ENCODE measurements at places on chromosomes 5 and 9.

- peak; percentile 26 for DNase-seq
These were observed 26.1 kb upstream of the MACIR start for GRCh38 chr5:103232393-103232999.

GRCh38 chr9:114278881-114279570, 43.9 kb upstream of the ORM1 start:
- peak; percentile 41 for DNase-seq

- DNase-seq = peak; percentile 81
These were observed 1.8 kb downstream of the LPCAT1 start for GRCh38 chr5:1521671-1522600.

- no peak for DNase-seq
These were observed 5.6 kb downstream of the TAL2 start for GRCh38 chr9:105667867-105668266.

DNA sequence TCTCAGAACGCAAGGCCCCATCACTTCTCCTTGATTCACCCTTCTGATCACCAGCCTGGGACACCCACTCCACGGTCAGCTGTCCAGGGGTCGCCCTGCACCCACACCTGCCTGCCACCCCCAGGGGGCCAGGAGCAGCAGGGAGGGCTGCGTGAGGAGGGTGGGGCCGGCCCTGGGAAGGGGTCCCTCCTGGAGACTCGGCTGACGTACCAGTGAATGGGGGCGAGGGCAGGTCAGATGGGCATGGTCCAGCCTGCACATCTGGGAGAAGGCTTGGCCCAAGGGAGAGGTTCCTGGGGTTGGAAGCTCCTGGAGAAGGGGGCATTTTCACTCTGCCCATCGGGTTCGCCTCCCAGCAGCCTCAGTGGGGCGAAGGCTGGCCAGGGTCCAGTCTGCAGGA, 21.8 kb upstream of the SARDH start:
- no peak for DNase-seq

DNA sequence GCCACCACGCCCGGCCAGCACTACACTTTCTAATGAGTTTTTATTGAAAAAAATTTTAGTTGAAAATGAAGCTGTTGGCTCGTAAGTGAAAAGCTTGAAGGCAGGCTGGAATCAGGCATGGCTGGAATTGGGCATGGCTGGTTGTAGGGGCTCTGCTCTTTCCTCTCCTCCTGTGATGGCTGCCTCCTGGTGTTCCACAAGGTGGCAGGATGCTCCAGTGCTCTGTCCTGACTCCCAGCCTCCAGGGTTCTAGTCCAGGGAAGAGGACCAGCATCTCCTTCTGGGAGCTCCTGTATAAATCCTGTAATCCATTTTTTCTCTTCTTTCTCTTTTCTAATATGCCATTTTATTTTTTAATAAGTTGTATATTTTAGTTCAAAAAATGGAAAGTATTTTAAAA, 57.2 kb upstream of the DHFR start:
- DNase-seq = peak; percentile 29

GRCh38 chr5:81140943-81141342, 92.2 kb upstream of the CKMT2 start:
- DNase-seq = peak; percentile 53

DNA sequence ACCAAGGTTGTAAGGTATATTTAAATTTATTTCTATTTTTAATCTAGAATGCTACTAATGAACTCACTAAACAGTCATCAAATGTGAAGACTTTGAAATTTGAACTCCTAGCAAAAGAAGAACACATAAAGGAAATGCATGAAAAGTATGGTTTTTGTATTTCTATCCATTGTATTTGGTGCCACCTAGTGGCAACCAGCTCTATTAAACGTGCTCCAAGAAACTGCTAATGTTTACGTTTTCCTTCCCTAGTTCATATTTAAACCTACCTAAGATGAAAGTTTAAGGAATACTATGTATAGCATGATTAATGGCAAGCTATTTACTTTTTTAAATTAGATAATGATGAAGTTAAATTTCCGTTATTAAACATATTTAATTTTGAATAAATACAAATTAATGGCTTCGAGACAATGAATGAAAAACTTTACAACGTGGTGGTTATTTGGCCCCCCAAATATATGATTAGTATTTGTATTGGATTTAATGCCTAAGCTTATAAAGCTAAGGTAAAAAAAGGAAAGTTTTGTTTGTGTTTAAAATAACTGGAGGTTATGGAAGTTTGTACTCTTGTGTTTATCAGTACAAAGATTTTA, 115.9 kb upstream of the SH3GL2 start:
- DNase-seq = peak; percentile 45

DNA sequence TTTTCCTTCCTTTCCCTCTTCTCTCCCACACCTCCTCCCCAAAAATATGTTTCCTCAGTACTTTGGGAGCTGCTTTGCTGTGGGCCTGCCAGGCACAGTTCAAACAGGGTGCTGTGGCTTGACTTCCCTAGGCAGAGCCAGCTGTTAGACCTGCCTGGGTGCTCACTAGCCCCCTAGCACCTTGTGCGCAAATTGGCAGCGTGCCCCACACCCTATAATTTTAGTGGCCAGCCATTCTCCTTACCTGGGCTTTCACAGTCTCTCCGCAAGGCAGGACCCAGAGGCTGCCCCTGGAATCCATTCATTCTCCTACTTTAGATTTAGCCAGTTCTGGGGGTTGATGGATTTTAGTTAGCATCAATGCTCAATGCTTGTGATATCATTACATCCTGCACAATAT, 72.3 kb downstream of the ANGPTL2 start:
- DNase-seq = no peak

- DNase-seq = no peak
These were observed 324.3 kb upstream of the SEMA6A start for GRCh38 chr5:116898917-116899316.

DNA sequence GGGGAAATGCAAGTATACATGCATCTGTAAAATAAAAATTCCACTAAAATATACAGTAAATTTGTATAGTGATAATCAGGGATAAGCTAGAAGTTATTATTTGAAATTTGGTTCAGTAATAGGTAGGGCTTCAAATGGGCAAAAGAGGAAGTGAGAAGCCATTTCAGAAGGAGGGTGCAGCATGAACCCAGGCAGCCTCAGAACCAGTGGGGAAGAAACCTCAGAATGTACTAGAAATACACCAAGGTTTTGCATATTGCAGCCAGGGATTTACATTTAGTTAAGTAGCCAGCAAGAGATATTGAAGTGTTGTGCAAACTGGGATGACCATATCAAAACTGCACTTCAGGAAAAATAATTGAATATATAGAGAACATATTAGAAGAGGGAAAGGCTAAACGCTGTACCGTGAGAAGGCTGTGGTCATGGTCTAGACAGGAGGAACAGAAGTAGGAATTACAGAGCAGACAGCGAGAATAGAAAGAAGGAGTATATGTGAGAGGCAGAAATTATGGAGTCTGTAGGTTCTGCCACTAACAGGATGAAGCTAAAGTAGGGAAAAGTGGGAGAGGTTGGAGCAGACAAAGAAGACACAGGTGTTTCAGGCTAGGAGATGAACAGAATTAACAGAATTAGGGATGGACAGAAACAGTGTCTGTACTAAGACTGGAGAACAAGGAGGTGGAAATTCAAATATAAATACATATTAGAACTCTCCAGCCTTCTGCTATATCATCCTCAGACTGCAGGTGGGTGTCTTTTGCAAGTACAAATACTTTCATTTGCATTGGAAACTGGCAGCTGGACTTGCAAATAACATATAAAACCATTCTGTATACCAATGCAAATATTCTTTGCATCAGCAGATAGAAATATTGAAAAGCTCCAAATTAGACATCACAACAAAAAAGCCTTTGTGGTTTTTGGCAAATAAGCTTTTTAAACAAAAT, 335.6 kb downstream of the ZNF608 start:
- no peak for DNase-seq

DNA sequence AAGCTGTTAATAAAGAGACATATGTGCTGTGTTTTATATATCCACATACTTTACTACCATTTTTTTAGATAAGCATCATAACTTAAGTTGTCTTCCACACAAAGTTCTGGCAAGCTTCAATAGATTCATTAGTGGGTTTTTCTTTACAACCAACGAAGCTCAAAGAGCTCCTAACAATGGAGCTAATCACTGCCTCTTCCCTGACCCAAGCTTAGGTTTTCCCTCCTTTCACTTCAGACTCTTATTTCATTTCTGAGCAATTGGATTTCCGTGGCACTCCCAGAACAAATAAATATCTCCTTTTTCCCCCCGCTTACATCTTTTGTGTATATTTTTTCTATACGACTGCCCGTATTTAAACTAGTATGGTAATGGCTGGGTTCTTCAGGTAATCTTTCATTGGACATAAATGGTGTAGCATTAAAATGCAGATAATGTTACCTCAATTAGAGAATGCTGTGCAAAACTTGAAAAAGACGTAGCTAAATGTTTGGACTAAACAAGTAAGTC, 275.5 kb upstream of the TMEM161B start:
- no peak for DNase-seq

GRCh38 chr9:126809068-126809467, 4.2 kb downstream of the ZBTB43 start:
- DNase-seq = no peak

DNA sequence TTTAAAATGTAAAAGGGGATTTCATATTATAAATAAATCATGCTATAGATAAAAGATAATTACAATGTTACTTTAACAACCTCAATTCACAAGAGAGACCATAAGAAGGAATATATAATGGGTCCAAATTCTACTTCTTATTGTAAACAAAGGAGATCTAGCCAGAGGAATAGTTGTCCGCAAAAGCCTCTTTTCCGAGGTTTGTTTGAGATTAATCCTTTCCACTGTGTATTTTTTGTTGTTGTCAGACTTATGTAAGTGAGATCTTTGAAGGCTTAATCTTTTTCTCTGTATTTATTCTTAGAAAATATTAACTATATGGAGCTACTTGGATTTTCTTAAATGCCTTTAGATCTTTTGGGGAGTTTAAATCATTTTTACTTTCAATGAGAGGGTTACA, 1299.3 kb upstream of the WWC1 start:
- no peak for DNase-seq

DNA sequence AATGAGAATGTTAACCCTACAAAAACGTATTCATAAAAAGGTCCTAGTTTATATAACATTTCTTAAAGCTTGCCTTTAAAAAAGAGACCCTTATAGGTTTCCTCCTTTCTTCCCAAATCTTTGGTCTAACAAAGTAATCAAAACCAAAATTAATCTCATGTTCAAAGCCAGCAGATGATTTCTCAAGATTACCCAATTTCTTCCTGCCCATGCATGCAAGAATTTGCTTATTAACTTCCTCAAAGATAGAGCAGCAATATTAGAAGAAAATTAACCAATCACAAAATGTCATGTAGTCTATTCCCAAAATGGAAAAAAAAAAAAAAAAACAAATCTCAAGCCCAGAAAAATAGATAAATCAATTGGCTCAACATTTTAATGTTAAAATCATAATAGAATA, 114.9 kb downstream of the MLLT3 start:
- no peak for DNase-seq

GRCh38 chr9:33221568-33221884, 18.4 kb upstream of the SPINK4 start:
- DNase-seq = no peak

DNA sequence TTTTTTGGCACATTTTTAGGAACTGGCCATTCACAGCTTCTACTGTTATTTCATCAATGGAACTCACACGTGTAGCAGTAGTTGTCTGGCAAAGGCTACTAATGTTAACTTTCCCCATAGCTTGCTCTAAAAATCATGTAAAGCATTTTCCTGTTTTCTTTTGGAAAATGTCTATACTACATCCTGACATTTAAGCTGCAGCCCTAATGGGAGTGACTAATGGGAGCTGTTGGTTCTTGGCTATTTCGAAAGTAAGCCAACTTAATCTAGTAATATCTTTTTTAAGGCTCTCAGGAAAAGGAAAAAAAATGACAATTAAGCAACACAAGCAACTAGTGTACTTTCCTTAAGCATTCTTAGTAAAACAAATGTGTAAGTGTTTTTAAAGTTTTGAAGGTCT, 169.2 kb downstream of the SLC12A2 start:
- DNase-seq = no peak

DNA sequence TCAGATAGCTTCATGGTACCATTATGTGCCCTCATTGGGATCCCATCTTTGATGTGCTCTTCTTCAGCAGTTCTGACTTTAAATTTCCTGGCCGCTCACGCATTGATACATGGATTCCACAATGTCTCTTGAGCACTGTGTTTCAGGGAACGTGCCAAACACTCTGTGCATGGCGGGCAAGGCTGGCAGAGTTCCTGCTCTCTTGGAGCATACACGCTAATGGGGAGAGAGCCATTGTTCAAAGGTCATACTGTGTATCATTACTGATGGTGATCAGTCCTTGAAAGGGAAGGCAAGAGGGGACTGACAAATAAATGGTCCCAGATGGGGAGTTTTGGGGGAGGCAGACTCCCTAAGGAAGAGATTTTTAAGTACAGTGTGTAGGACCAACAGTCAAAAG, 52.3 kb downstream of the AMBP start:
- DNase-seq = no peak

- DNase-seq = peak; percentile 15
These were observed 126.2 kb upstream of the PLCXD3 start for GRCh38 chr5:41636605-41637004.

DNA sequence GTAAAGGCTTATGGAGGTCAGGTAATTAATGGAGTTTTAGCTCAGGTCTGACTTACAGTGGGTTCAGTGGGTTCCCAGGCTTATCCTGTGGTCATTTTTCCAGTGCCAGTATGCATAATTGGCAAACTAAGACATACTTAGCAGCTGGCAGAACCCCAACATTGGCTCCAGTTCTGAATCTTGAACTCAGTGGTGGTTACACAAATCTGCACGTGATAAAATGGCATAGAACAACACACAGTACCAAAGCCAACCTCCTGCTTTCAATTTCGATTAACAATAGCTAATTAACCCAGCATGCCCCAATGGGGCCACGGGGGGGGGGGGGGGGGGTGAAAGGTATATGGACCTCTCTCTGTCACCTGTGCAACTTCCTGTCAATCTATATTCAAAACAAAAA, 19.0 kb upstream of the BARX1 start:
- no peak for DNase-seq

DNA sequence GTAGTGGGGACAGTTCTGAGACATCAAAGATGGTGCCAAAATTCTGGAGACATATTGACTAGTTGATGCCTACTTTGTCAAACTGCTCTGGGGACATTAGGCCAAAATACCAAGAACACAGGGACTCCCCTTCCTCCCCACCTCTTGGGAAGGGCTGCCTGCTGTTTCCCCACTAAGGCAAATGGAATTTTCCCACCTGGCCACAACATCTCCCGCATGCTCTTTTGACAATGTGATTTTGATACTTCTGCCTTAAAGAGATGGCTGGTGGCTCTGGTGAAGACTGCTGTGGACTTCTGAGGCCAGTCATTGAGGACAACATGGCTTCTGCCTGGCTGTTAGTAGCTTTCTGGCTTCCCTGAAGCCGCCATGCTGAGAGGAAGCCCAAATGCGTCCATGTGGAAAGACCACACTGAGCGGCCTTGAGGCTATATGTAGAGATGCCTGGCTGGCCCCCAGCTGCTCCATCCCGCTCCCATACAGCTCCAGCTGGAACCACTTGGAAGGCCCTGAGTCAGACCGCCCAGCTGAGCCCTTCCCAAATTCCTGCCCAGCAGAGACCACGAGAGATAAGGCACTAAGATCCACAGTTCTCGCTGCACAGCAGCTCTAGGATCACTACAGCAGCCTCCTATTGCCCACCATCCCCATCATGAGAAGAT, 226.7 kb downstream of the SYK start:
- no peak for DNase-seq

GRCh38 chr5:29023541-29023940, 1985.2 kb upstream of the CDH9 start:
- no peak for DNase-seq
